ENCODE measurements at places on chromosomes 6 and 20. TPM values are rescaled to one million over a fixed set of nuclear protein-coding genes. Genes with fewer than 3 reads are reported as not detected.

DNA sequence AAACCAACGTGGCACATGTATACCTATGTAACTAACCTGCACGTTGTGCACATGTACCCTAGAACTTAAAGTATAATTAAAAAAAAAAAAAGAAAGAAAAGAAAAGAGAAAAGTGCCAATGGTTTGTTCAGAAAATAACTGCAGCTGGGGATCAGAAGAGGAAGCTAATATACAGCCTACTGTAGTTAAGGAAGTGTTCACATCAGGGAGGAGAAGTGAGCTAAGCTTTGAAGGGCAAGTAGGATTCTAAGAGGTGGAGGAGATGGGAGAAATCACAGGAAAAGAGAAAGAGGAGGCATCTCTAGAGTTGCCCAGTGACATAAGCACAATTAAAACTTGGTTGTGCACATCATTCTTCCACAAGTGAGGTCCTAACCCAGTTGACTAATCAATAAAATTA, 214.4 kb upstream of the DTNBP1 start:
- no peak for DNase-seq

The SLC32A1 gene
- not detected for total RNA-seq

GRCh38 chr6:11227698-11228097, 4.8 kb downstream of the NEDD9 start:
- no peak for DNase-seq

The GLP1R gene
- not detected for total RNA-seq

DNA sequence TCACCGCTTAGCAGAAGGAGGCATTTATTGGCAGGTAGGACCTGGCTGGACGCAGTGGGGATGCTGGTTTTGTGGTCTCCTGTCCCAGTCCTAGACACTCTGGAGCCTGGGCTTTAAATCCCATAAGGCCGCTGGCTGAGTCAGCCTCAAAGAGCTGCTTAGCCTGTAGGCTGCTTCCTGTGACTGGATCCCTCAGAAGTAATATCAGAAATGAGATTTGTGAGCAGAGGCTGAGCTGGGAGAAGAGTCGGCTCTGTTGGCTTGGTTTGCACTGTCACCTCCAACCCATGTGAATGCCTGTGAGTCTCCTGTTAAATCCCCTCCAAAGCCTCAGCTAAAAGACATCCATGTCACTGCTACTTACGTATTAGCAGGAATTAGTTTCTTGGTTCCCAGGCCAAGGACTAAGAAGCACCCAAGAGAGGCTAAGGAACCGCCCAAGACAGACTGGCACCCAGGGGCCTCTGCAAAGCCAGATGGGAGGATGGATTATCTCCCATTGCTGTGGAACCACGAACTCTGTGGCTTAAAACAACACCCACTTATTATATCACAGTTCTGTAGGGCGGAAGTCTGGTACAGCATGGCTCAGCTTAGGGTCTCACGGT, 289.4 kb downstream of the CDC5L start:
- no peak for DNase-seq

DNA sequence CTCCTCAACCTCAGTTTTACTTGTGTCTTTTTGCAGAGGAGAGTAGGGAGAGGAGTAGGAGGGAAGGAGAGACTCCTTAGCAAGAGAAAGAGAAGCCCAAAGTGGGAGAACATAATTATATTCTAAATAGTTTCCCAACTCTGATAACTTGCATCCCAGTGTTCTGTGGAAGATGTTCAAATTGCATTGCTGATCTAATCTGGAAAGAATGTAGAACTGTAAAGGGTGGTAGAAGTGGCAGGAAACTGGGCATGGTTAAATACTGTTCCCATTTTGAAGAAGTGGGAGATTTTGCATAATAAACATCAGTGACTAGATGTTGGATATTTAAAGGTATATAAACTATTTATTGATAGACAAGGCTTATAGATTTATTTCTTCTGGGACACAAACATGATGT, 42.6 kb upstream of the HMGN3 start:
- no peak for DNase-seq

GRCh38 chr6:43658161-43658560, 13.3 kb downstream of the RSPH9 start:
- DNase-seq, result no peak

The SNAI1 gene
- total RNA-seq, result 8.8 TPM

GRCh38 chr20:24963672-24964505, 14.8 kb downstream of the CST7 start:
- DNase-seq, result peak; percentile 11

GRCh38 chr20:49160057-49160929, 27.8 kb downstream of the STAU1 start:
- no peak for DNase-seq

The ZNF831 gene
- 0.14 TPM for total RNA-seq

The SOX18 gene
- 40.2 TPM for total RNA-seq
